Right atrium auricular region (tissue), 2 donors: ENCODE measurements at places on chromosomes 12 and 14. TPM values are rescaled to one million over a fixed set of nuclear protein-coding genes. Genes with fewer than 3 reads are reported as not detected.

DNA sequence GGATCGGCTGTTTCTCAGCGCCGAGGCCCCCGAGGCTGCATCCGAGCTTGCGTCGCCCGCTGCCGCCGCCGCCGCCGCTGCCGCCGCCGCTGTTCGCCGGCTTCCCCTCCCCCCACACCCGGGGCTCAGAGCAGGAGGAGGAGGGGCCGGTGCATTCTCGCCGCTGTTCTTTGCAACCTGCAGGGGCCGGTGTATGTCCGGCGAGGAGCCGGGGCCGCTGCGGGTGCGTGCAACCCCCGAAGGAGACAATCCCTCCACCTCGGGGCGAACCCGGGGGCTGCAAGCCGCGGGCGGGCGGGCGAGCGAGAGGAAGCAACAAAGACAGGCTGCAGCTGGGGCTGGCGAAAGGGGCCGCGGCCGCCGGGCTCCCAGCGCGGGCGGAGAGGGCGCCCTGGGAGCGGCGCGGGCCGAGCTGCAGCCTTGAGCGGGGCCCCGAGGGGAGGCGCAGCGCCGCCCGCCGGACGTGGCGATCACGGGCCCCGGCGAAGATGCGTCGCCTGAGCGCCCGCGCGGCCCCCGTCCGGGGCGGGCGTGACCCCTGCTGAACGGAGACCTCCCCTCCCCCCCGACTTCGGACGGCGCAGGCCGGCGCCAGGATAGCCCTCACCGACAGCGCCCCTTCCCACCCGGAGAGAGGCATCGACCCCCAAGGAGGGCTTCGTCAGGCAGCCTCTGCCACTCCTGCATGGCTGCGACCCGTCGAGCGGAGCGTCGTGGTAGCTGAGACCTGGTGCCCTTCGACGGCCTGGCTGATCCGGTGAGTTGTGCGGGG is 702 bp downstream of the FAM222A start:
- no peak for DNase-seq

GRCh38 chr12:57613427-57614109 is 2.3 kb downstream of the ARHGEF25 start:
- DNase-seq = no peak

DNA sequence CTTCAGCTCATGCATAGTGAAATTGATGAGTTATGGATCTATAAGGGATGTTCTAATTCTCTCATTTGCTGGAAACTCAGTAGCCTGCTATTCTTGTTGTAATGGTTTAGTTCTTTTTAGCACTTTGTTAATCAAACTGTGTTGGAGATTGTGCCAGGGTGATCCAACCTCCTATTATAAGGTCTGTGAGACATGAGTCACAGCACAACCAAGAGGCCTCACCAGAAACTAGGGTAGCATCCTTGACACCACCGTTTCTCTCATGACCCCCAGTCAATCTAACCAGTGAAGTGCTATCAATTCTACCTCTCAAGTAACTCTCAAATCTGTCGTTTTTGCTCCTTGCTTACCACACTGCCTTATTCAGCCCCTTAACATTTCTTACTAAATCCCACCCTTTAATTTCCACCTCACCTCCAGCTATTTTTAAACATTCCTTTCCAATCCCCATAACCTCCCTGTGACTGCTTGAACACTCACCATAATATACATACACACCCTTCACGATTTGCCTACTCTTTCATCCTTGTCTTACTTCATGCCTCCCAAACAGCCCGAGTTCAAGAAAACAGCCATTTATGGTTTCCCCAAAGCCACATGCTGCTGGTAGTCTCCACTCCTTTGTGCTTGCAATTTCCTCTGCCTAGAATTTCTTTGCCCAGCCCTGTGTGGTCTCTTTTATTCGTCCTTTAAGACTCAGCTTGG is 53.9 kb upstream of the NUDT4 start:
- no peak for DNase-seq

ACSM4 gene
- total RNA-seq = not detected

PCED1B gene
- 1.4 TPM for total RNA-seq

DNA sequence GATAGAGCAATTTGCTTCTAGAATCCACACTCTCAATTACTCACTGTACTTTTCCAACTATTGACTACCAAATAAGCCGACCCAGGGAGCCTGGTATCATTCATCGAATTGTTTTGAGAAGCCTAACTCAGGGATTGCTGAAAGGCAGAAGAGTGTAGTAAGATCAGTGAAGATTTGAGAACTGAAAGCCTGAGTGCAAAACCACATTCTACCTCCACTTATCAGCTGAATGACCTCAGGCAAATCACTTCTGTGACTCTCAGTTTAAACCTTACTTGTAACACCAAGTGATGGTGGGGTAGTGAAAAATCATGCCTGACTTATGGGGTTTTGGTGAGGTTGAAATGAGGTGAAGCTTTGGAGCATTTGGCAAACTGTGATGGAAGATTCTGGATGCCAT is 126.1 kb upstream of the MAX start:
- DNase-seq = no peak

TSPAN11 gene
- total RNA-seq = 4.1 TPM

GRCh38 chr12:52334185-52334584 is 13.0 kb upstream of the KRT83 start:
- DNase-seq = no peak

DNA sequence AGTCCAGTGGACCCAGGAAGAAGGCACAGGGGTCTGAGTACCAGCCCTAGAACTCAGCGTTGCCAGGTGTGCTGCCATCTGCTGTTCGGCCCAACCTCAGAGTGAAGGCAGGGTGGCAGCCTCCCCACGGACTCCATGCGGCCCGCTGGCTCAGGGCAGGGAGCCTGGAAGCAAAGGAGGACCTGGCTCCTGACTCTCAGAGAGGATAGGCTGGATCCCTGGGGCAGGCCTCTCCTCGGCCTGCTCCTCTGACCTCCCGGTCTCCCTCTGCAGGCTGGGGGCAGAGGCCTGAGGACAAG is 10.1 kb downstream of the MCRS1 start:
- DNase-seq = no peak
